ENCODE measurements at places on chromosomes 6 and 20.

GRCh38 chr20:59004763-59005522, 2.1 kb downstream of the CTSZ start:
- DNase-seq = no peak

DNA sequence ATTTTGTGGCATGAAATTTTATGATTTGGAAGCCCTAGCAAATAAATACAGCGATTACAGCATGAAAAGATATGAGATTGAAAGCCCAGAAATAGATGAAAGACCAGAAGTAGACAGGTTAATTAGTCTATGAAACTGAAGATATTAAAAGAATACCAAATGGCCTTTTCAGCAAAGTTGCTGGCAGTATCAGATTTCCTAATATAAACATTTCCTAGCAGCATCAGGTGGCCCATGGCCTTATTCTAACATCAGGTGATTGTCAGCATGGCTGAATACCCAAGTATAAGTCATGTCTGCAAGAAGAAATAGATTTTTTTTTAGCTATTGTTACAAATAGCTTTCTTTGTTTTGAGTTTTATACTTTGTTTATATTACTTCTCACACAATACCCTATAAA, 93.2 kb downstream of the CLVS2 start:
- peak; percentile 2 for DNase-seq

DNA sequence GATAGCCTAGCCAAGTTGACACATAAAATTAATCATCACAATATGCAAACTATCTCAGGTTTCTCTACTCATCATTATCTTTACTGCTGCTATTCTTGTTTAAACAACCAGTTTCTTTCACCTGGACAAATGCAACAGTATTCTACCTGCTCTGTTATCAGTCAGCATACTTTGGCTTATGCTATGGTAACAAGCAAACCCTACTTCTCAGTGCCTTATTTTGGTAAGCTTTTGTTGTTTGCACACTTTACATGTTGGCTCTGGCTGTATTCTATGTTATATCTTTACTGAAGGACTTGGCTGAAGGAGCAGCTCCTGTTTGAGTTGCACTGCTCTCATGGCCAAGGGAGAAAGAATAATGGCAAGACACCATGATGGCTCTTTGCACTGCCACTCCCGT, 463.1 kb downstream of the EPM2A start:
- no peak for DNase-seq

- DNase-seq = no peak
Measured at GRCh38 chr6:146183831-146184230, 155.0 kb downstream of the GRM1 start.

DNA sequence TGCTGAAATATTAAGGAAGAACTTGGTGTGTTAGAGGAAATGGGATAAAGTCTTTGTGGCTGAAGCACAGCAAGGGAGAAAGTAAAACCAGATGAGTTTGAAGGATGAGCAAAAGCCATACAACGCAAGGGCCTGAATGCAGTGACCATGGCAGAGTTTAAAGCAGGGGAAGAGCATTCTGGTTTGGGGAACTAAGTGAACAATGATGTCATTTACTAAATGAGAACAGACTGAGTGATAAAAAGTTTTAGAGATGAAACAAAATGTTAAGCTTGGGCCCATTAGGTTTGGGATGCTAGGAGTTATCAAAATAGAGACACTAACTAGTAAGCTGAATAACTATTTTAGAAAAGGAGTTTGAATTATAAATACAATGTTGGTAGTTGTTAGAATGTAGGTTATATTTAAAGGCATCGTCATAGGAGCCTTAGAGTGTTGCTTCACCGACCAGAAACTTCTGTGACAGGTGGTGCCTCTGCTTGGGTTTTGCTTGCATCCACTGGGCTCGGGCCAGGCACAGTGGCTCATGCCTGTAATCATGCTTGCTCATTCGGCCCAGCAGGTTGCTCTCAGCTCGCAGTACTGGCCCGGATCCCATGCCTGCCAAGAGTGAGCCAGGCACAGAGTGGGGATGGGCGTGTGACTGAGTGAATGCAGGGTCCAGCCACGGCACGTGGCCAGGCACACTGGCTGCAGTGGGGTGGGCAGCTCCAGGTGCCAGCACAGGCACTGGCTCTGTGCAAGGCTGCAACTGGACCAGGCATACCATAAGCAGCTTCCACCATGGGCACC, 37.4 kb upstream of the OPRM1 start:
- DNase-seq = no peak

DNA sequence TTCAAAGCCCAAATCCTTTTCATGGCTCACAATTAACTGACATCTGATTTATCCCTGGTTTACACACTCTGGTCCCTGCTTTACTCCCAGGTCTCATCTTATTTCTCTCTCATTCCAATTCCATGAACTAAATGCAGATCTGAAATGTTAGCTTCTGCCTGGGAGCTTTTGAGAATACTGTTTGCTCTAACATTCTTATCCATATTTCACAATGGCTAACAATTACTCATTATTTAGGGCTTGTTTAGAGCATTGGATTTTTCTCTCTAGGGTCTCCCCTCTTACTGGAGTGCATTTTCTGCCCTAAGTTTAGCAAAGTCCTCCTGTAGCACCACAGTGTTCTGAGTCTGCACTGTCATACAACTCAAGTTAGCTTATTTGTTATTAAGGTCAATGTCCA, 121.5 kb upstream of the HCRTR2 start:
- DNase-seq = no peak

GRCh38 chr6:79269877-79270276, 35.4 kb upstream of the HMGN3 start:
- no peak for DNase-seq

DNA sequence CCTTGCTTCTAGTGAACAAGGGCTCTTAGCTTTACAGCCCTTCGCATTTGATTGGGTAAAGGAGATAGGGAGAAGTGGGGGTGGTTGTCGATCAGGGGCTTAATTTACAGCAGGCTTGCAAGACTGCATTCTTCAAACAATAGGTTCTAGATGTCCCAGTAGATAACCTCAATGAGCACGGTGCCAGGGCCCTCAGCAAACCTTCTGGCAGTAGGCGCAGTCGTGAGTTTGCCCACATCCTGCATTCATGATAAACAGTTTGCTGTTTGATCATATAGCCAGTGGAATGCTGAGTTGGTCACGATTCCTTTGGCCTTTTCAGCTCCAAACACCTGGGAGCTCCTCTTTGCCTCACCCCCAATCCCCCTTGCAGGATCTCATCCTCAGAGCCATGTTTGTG, 27.5 kb downstream of the SUN5 start:
- DNase-seq = no peak

Measured in NCI-H510A (cell line).